ENCODE measurements at places on chromosomes 6 and 20.

DNA sequence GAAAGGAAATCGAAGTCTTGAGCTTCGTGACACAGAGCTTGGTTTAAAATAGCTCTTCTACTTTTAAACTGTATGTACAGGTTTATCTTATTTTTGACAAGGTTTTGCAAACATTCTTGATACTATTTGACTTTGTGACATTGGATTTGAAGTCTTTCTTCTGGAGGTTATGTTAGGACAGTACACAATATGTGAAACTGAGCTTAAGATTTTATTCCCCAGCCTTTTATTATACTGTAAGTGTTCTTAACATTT is 95.2 kb upstream of the BTBD3 start:
- no peak for DNase-seq

GRCh38 chr20:59318201-59318790 is 17.9 kb downstream of the EDN3 start:
- no peak for DNase-seq

DNA sequence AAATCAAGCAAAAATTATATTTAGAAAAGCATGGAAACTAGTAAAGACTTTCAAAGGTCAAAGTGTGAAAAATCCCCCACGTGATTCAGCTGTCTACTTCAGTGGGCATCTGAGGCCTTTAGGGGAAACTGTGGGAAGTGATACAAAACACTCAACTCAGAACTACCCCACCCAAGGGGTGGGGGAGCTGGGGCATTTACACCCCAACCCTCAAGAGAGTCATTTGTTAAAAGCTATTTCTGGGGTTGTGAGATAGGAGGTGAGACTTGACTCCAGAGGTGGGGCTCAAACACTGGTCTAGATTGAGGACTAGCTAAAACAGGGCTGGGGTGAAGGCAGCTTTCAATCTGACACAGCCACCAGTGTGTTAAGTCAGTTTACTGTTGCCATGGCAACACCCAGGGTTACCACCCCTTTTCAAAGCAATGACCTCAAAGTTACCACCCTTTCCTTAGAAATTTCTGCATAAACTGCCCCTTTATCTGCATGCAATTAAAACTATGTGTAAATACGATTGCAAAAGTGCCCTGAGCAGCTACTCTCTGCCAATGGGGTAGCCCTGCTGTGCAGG is 9.9 kb upstream of the GTSF1L start:
- no peak for DNase-seq

DNA sequence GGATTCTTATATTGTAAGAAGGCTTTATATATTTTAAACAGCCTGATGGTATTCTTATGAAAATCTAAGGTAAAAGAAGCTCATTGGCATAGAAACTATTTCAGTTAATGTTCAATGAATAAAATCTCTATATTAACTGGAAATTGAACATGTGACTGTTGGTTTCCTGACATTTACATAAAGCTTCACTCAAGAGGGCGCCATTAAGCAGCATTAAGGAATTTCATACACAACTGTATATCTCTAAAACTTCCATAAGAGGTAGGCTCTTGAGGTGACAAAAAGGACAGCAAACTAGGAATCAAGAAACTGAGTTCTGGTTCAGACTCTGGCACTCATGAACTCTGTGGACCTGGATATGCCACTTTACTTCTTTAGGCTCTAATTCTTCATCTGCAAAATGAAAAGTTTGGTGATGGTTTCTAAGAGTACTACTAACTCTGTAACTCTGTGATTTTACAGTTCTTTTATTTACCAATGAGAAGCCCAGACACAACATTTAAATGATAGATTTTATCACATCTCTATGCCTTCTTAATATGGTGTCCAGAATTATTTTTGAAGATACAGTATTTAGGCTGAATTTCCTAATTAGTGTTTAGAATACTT is 147.5 kb downstream of the FLRT3 start:
- no peak for DNase-seq

GRCh38 chr6:169752074-169752623 is 727 bp downstream of the ERMARD start:
- DNase-seq: no peak

GRCh38 chr20:7308163-7308562 is 540.7 kb downstream of the BMP2 start:
- DNase-seq: no peak

- no peak for DNase-seq
Observed at GRCh38 chr6:48325701-48326100, 214.7 kb upstream of the PTCHD4 start.

- DNase-seq: no peak
Observed at GRCh38 chr6:53916804-53917463, 122.1 kb downstream of the LRRC1 start.

DNA sequence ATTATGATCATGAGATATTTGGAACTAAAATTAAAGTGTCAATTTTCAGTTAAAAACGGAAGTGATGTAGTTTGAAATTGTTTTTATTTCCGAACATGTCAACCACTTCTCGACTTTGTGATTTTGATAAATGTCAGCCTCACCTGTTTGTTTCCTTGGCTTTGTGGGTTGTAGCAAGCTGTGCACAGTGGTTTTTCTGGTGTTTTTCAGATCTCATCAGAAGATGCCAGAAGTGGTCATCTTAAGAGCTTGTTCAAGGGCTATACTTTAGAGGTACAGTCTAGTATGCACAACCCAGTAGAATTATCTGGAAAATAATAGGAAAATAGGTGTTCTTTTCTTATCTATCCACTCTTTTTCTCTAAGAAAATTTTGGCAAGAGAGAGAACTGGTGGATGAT is 134.0 kb downstream of the GRIK2 start:
- no peak for DNase-seq

DNA sequence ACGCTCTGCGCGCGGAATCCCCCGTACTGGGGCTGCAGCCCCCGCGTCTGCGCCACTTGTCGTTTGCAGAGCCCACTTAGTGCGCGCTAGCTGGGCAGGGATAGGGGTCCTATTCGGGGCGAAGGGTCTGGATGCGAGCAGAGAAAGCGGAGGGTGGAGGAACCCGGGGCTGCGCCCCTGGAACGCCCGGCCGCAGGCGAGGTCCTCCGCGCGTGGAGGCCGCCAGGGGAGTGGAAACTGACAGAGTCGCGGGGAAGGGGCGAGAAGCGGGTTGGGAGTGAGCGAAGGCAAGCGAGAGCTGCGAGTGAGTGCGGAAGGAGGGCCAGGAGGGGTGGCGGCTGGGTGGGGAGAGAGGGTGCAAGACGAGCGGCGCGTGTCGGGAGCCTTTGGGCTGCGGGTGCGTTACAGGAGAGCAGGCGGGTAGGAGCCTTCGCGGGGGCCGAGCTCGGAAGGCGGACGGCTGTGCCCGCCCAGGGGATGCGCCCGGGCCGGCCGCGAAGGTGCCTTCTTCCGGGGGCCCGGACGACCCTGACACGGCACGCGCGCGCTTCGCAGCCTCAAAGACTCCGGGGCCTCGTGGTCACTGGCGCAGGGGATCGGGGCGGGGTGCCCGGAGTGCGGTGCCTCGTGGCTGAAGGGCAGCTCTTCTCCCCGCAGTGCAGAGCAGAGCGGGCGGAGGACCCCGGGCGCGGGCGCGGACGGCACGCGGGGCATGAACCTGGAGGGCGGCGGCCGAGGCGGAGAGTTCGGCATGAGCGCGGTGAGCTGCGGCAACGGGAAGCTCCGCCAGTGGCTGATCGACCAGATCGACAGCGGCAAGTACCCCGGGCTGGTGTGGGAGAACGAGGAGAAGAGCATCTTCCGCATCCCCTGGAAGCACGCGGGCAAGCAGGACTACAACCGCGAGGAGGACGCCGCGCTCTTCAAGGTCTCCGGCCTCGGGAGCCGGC is 1.2 kb downstream of the IRF4 start:
- DNase-seq: no peak

DNA sequence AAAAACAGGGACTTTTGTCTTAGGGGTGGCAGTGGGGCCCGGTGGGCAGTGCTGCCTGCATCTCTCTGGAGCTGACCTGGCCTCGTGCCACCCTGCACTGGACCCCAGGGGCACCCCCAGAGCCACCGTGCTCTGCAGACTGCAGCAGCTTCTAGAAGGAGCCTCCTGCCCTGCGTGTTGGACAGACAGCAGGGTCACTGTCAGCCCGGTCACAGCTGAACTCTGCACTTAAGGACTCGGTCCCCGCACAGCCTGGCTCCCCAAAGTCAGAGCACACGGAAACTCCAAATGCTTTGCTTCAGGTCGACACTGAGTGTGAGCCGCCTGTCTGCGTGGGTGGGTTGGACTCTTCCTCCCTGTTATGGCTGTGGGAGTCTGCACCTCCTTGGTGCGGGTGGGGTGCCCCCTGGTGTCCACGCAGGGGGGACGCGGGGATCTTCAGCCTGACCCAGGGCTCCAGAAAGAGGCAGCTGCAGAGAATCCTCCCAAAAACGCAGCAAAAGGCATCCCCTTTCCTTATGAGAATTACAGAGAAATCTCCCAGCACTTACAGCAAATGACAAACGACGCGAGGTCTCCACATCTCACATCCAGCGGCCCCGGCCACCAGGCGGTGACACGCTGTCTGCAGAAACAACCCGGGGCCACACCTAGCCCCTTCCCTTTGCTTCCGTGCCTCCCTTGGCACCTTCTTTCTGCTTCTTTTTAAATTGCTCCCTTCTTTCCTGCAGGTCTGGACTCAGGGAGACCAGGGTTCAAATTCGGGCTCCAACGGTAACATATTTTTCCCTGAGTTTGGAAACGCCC is 36.3 kb upstream of the DACT2 start:
- no peak for DNase-seq

GRCh38 chr20:23554401-23554800 is 13.9 kb downstream of the CST9L start:
- no peak for DNase-seq

DNA sequence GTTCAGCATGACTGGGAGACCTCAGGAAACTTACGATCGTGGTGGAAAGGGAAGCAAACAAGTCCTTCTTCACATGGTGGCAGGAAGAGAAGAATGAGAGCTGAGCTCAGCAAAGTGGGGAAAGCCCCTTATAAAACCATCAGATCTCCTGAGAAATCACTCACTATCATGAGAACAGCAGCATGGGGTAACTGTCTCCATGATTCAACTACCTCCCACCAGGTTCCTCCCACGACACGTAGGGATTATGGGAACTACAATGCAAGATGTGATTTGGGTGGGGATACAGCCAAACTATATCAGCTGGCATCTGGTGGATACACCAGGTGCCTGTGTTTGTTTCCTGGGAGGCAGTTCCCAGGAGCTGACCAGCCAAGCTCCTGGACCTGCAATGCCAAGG is 4.9 kb downstream of the DDO start:
- DNase-seq: no peak

DNA sequence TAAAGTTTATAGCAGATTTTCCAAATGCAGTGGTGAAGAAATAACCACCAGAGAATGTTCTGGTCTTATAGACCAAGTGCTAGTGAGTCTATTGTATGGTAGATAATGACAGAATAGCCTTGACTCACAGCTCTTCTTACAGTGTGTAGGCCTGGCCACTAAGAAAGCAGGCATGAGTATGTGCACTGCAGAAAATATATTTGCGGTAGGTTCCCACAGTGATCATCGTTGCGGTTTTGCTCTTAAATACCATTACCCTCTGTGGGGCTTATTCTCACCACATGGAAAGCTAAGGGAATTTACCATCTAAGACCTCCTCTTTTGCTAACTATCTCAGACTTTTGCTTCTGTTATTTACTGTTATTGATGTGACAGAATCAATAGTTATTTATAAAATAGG is 212.3 kb upstream of the SYNDIG1 start:
- no peak for DNase-seq

GRCh38 chr20:45510242-45510862 is 5.1 kb downstream of the SPINT3 start:
- no peak for DNase-seq

DNA sequence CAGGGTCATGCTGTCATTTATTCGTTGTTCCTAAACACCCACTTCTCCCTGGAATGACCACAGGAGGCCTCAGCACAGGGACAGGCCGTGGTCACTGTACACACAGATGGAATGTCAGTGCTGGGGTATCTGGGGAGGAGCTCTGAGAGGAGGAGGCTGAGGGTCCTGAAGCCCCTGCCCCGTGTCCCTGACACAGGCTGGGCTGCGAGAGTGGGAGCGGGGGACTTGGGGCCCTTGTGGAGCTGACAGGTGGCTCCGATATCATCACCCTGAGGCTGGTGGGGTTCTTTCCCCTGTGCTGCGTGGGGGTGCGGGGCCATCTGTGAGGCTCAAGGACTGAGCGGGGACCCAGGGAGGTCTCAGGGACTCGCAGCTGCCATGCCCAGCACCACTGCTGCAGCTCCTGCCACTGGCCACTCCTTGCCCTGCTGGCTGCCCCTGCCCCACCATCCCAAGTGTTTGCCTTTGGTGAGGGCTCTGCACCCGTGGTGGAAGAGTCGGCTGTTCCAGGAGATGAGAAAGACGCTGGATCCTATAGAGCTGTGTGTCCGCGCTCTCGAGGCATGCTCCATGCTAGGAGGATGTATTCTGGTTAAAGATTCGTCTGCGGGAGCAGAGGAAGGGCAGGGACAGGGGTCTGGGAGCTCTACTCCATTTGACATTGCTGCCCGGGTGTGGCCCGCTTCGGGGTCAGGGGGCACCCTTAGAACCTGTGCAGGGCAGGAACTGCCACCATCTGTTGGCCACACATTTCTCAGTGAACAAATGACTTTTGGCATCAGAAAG is 18.9 kb downstream of the NPEPL1 start:
- no peak for DNase-seq

GRCh38 chr20:57589728-57590484 is 29.0 kb downstream of the PCK1 start:
- DNase-seq: no peak

- no peak for DNase-seq
Observed at GRCh38 chr6:45772051-45772450, 243.6 kb downstream of the CLIC5 start.

DNA sequence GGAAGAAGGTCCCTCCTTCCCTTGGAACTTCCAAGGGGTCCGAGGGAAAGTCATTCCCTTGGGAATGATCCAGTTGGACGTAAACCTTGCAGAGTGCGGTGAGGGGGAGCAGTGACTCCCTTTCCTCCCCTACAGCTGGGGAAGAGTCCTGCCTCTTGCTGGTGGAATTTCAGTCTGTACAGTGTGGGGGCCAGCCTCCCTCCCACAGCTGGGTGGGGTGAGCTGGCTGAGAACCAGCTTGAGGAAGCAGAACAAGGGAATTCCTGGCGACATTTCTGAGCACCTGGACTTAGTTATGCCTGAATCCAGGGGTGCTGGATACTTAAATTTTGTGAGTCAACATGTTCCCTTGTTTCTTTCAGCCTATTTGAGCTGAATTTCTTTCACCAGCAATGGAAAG is 152.0 kb downstream of the ANKRD60 start:
- no peak for DNase-seq

DNA sequence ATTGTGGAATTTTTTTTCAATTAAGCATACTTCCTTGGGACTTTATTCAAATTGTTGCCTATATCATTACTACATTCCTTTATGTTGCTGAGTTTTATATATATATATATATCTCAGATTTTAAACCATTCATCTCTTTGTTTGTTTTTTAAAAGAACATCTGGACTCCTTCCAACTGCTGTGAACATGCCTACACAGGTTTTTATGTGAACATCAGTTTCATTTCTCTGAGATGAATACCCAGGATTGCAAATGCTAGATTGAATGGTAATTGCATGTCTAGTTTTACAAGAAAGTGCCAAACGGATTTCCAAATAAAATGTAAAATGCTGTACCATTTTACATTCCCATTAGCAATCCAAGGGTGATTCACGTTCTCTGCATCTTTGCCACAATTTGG is 1289.3 kb downstream of the HACE1 start:
- no peak for DNase-seq

- DNase-seq: no peak
Observed at GRCh38 chr6:23910420-23910819, 215.6 kb upstream of the NRSN1 start.
